Colonic mucosa (tissue), 4 donors: ENCODE measurements at places on chromosomes 2 and 18.

DNA sequence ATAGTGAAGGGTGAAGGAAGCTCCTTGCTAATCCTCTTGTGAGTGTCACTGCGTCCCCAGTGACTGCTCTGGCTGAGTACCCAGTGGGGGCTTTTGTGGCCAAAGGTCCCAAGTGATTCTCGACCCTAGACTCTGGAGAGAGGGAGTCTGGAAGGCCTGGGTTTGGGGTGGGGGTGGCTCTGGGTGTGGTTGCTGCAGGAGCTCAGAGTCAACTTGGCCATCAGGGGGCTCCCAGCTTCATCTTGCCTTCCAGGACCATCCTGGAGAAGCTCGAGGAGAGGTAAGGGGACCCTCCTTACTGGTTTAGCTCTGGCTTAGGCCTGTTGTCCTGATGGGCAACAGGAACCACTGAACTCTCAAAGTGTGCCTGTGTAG lies 592 bp downstream of the PSD4 start:
- no peaks in the 10 kb centered on the region for H3K4me1 ChIP-seq
- peak overlapping the region; percentile 47 for H3K27ac ChIP-seq
- no peaks in the 10 kb centered on the region for H3K36me3 ChIP-seq
- no peak for DNase-seq

GRCh38 chr2:215055891-215056290 lies 82.5 kb downstream of the ABCA12 start:
- H3K36me3 ChIP-seq = no peaks in the 10 kb centered on the region
- DNase-seq = no peak
- H3K4me3 ChIP-seq = no peak overlapping the region
- H3K4me1 ChIP-seq = no peaks in the 10 kb centered on the region
- no peaks in the 10 kb centered on the region for H3K27me3 ChIP-seq

GRCh38 chr2:2600366-2600765 lies 269.3 kb upstream of the MYT1L start:
- no peaks in the 10 kb centered on the region for H3K4me1 ChIP-seq
- H3K4me3 ChIP-seq = no peak overlapping the region
- H3K27ac ChIP-seq = no peak overlapping the region
- H3K36me3 ChIP-seq = no peaks in the 10 kb centered on the region
- no peaks in the 10 kb centered on the region for H3K27me3 ChIP-seq

GRCh38 chr2:3424171-3424795 lies 44.8 kb downstream of the TRAPPC12 start:
- H3K27me3 ChIP-seq = no peaks in the 10 kb centered on the region
- DNase-seq = no peak
- H3K4me3 ChIP-seq = no peak overlapping the region
- H3K4me1 ChIP-seq = no peaks in the 10 kb centered on the region
- no peak overlapping the region for H3K27ac ChIP-seq
- H3K36me3 ChIP-seq = peaks cover 5% of the 10 kb centered on the region

DNA sequence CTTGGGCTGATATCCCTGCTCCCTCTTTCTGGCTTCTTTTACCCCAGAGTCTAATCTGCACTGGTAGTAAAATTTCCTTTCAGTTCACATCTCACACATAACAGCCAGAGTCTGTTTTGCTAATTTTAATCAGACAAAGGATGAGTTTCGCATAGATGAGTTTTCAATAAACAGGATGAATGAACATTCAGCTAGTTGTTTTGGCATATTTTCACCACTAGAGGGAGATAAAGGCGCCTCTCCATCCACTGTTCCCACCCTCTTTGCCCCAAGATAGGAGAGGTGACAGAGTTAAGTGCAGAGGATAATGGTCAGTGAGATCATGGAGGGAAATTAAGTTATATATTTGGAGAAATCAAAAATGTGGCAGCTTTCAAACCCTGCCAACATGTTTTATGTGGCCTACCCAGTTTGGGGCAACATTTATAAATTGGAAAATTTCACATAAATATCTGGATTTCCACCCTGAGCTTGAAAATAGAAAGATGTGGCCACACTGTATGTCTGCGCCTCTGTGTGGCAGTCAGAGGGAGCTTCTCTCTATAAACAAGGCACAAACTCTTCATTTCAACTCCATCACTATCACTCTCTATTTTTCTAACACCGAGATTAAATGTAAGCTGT lies 48.5 kb upstream of the DTNA start:
- H3K4me1 ChIP-seq = no peaks in the 10 kb centered on the region
- no peak overlapping the region for H3K4me3 ChIP-seq
- H3K27ac ChIP-seq = no peak overlapping the region
- no peak for DNase-seq
- H3K36me3 ChIP-seq = no peaks in the 10 kb centered on the region
- H3K27me3 ChIP-seq = no peaks in the 10 kb centered on the region

DNA sequence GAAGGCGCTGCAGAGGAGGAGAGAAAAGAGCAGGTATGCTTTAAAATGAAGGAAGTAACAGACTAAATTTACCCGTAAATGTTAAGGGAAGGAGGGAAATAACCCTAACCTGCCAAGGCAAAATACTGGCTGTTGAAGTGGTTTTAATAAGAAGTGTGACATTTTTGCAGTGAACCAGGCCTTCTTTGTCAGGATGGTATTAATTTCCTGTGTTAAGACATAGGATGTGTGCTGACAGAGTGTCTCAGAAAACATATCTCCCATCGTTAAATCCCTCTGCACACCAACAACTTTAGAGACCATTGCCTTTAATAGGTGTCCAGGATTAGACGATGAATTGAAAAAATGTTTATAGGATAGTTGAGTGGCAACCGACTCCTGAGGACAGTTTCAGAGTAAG lies 9.9 kb downstream of the TTC39C start:
- no peaks in the 10 kb centered on the region for H3K27me3 ChIP-seq
- H3K4me1 ChIP-seq = no peaks in the 10 kb centered on the region
- H3K36me3 ChIP-seq = no peaks in the 10 kb centered on the region
- H3K4me3 ChIP-seq = no peak overlapping the region
- no peak overlapping the region for H3K27ac ChIP-seq

DNA sequence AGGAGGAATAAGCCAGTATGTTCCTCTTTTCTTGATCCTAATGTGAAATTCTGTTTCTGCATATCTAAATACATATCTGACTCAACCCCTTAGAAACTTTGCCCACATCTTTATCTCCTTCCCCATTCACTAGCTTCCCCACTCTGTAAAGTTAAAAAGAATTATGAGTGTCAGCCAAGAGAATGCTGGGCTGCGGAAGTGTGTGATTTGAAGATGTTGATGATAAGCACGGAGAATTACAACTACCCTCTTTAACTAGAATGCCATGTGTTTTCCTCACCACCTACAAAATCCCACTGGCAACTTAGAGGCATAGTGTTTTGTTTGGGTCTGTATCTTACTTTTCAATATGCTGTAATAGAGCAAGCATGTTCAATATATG lies 490.4 kb upstream of the FANCL start:
- no peak overlapping the region for H3K4me3 ChIP-seq
- no peak for DNase-seq
- H3K36me3 ChIP-seq = no peaks in the 10 kb centered on the region
- H3K27me3 ChIP-seq = no peaks in the 10 kb centered on the region

DNA sequence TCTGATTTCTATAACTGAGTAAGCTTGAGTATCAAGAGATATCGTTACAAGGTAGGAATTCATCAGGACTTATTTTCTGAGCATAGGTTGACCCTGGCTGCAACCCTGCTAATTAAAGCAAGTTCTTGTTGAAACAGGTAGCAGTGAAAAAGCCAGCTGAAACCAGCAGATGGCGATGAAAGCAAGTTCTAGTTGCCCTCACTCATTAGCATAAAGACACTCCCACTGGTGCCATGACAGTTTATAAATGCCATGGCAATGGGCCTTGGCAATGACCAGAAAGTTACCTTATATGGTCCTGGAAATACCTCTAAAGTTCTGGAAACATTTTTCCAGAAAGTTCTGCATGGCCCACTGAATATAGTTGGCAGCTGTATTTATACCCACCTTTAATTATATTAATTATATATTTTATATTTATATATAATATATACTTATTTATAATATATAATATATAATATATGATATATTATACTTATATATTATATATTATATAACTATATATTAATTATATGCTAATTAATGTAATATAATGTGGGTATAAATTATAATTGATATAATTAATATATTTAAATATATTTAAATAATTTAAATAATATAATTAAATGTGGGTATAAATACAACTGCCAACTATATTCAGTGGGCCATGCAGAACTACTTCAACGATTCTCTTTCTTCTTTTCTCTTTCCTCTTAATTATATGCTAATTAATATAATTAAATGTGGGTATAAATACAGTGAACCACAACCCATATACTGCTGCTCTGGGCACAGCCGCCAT lies 188.0 kb downstream of the CDH7 start:
- peak; percentile 32 for DNase-seq
- H3K27me3 ChIP-seq = no peaks in the 10 kb centered on the region
- H3K27ac ChIP-seq = no peak overlapping the region
- H3K4me3 ChIP-seq = no peak overlapping the region
- no peaks in the 10 kb centered on the region for H3K4me1 ChIP-seq
- H3K36me3 ChIP-seq = no peaks in the 10 kb centered on the region

- H3K27me3 ChIP-seq = no peaks in the 10 kb centered on the region
- H3K4me1 ChIP-seq = no peaks in the 10 kb centered on the region
- no peak for DNase-seq
- no peaks in the 10 kb centered on the region for H3K36me3 ChIP-seq
- no peak overlapping the region for H3K4me3 ChIP-seq
Measured at GRCh38 chr18:25557011-25557410, 205.0 kb upstream of the ZNF521 start.

GRCh38 chr2:2254206-2254605 lies 76.9 kb downstream of the MYT1L start:
- H3K27ac ChIP-seq = no peak overlapping the region
- H3K4me1 ChIP-seq = no peaks in the 10 kb centered on the region
- no peaks in the 10 kb centered on the region for H3K36me3 ChIP-seq

GRCh38 chr2:101300836-101301235 lies 7.7 kb downstream of the RNF149 start:
- DNase-seq = no peak
- H3K4me3 ChIP-seq = no peak overlapping the region
- no peak overlapping the region for H3K27ac ChIP-seq
- H3K4me1 ChIP-seq = no peaks in the 10 kb centered on the region
- no peaks in the 10 kb centered on the region for H3K36me3 ChIP-seq

GRCh38 chr2:168814939-168815907 lies 12.8 kb downstream of the NOSTRIN start:
- H3K36me3 ChIP-seq = no peaks in the 10 kb centered on the region
- H3K27ac ChIP-seq = no peak overlapping the region
- no peak for DNase-seq
- no peaks in the 10 kb centered on the region for H3K27me3 ChIP-seq

DNA sequence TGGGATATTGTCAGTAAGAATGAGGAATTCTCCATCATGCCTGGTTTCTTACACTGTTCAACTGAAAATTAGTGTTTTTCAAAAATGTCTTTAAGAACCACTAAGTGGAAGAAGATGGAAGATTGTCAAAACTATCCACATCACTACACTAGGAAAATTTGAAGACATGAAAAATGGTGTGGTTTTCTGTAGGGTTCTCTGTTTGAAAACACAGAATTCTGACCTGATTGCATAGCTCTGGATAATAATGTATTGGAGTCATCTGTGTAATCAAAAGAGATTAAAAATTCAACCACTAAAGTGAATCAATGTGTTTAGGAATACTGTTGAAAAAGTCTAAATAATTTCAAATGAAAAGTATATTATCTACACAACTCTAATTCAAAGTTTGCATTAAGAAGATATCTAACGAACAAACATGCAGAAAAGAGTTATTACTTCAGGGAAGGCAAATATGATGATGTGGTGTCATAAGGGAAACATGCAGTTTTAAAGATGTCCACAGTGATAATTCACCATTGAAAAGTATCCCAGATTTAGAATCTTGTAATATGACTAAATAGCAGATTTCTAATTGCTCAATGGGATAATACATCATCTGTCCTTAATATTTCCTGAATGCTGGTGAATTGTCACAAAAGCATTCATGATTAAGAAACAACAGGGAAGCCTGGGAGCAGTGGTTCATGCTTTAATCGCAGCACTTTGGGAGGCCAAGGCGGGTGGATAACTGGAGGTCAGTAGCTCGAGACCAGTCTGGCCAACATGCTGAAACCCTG lies 116.9 kb downstream of the ERBB4 start:
- H3K4me3 ChIP-seq = no peak overlapping the region
- no peak overlapping the region for H3K27ac ChIP-seq
- no peak for DNase-seq
- H3K4me1 ChIP-seq = no peaks in the 10 kb centered on the region
- no peaks in the 10 kb centered on the region for H3K27me3 ChIP-seq

DNA sequence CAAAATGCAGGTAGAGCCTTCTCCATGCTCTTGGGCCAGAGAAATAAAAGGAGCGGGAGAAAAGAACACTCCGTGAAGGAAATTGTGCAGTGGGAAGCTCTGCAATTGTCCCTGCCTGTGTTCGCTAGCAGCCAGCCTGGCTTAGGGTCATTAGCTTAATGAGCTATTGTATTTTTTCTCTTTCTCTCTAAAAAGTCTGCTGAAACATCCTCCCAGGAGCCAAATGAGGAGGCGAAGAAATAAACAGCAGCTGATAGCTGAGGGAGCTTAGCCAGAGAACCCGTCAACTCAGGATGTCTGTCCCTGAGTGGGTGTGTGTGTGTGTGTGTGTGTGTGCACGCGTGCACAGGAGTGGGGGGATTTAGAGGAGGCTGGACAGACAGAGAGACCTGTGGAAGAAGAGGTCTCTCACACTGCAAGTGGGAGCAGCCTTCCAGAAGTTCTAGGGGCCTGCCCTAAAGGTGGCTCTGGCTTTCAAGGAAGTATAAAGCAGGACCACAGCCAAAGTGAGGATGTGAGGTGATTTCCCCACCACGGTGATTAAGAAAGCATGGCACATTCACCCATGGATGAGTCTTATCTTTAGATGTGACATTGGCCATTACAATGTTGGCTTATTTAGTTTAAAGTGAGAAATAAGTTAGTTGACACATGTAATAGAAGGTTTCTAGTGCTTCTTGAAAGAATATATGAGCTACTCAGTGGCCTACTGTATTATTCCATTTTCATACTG lies 690.4 kb downstream of the RNF144A start:
- H3K4me1 ChIP-seq = no peaks in the 10 kb centered on the region
- H3K27ac ChIP-seq = no peak overlapping the region
- H3K4me3 ChIP-seq = no peak overlapping the region
- no peaks in the 10 kb centered on the region for H3K27me3 ChIP-seq

DNA sequence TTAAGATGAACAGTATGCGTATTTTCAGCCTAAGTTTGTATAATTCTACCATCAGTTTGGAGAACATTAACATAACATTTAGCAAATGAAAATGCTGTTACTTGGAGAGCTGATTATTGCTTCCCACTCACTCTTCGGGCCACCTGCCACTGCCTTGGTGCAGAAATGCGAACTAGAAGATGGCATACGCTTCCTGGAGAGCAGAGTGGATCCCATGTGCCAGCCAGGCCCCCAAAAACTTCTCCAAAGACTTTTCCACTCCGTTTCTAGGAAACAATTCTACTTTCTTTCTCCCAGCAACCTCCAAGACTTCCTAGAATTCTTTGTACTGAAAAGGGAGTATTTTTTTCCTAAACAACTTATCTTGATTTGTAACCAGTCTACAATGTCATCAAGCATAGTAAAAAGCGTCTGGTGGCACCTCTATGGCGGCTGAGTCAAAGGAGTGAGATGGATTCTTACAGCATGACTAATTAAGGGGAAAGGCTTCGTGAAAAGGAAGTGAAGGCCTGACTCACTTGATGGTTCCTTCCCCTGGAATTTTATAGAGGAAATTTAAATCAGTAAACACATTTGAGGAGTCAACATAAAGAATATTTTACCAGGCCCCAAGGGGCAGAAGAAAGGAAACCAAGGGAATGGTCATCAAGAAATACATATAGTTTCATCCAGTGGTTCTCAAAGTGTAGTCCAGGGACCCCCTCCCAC lies 36.6 kb downstream of the FEZ2 start:
- H3K27ac ChIP-seq = peak overlapping the region; percentile 60
- peak; percentile 61 for DNase-seq
- peaks cover 4% of the 10 kb centered on the region for H3K4me1 ChIP-seq
- H3K4me3 ChIP-seq = no peak overlapping the region
- no peaks in the 10 kb centered on the region for H3K27me3 ChIP-seq
